ENCODE measurements at places on chromosomes 7 and 10.

DNA sequence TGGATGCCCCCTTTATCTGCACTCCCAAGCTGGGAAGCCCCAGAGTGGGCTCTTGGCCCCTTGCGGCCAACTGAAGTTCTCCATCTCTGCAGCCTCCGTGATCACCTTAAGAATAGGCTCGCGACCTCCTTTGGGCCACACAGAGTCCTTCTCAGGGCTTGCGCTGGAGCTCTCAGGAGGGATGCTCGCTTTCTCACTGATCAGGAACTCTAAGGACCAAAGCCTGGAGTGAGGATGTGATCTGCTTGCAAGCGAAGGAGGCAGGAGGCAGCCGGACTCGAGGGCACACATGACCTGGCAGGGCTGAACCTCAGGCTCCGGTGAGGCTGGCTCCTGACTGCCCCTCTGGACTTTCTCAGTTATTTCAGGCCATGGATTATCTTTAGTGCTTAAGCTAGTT, 192.1 kb upstream of the MKI67 start:
- DNase-seq = no peak

DNA sequence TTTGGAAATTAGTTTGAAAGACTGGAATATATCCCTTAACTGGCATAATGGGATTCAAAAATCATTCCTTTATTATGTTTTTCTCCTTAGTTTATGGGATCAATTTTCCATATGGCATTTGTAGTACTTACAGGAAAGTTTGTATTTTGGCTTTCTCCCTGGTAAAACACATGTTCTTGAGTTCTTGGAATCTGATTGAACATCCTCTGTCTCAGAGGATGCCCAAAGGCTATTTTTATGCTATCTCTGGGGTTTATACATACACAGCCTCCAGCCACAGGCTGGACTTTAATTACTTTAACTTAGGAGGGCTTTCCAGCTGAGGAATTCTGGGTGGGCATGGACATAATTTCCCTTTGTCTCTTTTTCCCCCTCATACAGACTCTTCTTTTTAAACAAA, 236.4 kb downstream of the HGF start:
- no peak for DNase-seq

DNA sequence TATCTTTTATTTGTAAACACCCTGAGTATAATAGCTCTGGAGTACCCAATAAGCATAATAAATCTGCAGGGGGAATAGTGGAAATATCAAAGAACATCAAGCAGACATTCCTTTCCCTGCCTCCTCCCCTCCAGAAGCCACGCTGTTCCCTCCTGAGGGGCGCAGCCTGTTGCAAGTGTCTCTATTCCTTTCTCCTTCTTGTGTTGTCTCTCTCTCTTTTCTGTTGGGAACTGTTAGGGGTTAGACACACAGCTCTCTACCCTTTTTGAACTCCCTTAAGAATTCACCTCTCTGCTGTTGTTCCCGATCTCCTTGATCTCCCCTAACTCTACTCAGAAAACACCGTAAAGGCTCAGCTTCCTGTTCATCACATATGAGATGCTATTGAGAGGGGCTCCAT, 178.0 kb upstream of the FZD1 start:
- no peak for DNase-seq

DNA sequence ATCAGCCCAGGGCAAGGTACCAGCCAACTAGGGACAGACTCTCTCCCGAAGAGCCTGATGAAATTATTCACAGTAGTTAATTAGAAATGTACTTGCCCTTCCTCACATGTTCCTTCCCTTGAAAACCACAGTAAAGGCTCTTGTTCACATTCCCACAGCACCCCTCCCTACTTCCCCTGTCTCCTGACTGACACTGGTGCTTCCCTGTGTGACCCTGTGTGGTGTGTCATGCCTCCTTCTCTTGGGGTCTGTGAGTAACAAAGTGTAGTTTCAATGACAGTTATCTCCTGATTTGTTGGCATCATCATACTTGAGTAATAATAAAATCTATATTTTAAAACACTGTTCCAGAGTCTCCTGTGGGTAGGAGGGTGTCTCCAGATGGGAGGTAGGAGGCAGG, 209.7 kb downstream of the ABCA13 start:
- DNase-seq = no peak

DNA sequence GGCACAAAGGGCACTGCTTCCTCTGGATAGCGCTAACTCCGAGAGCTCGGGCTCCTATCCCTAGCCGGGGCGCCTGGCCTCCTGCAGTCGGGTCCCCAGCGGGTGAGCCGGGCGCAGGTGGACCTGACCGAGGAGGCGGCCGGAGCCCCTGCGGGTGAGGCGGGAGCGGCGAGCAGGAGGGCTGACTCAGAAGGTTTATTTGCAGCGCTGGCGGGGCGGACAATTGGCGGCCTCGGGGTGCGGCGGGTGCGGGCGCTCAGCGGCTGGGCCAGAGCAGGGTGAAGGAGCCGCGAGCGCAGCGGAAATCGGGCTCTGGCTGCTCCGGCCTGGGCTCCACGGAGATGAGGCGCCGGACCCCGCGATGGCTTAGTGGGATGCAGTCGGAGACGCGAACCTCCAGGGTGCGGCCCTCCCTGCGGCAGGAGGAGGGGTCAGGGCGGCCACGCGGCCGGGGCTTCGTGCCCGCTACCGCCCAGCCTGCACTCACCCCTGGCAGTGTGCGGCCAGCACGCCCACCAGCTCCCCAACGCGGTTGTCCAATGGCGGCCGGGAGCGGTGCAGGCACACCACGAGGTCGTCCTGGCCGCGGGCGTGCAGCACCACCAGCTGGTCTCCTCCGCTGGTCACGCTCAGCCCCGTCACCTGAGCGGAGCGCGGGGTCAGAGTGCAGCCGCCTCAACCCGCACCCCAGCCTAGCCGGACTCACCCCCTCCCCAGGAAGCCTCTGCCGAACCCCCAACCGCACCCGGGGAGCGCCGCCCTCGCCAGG, 16.1 kb downstream of the MYO1G start:
- no peak for DNase-seq

DNA sequence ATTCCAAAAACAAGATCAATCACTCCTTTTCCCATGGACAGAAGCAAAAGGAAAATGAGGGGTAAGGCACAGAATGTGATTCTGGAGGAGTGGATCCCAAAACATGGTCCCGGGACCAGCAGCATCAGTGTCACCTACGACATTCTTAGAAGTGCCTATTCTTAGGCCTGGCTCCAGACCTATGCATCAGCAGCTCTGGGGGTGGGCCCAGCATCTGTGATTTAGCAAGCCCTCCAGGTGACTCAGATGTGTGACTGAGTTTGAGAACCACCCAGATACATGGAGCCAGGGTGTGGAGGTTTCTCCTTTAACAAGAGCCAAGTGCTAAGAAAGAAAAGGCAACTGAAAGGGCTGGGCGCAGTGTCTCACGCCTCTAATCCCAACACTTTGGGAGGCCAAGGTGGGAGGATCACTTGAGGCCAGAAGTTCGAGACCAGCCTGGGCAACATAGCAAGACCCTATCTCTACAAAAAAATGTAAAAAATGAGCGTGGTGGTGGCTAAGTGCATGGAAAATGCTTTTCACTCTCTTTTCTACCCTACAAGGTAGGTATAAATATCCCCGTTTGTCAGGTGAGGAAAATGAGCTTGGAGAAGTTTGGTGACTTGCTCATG, 17.1 kb upstream of the ARPC1A start:
- DNase-seq = no peak

GRCh38 chr7:30177965-30178364, 43.2 kb downstream of the MTURN start:
- no peak for DNase-seq

- no peak for DNase-seq
Observed at GRCh38 chr10:58464956-58465355, 47.7 kb upstream of the BICC1 start.

DNA sequence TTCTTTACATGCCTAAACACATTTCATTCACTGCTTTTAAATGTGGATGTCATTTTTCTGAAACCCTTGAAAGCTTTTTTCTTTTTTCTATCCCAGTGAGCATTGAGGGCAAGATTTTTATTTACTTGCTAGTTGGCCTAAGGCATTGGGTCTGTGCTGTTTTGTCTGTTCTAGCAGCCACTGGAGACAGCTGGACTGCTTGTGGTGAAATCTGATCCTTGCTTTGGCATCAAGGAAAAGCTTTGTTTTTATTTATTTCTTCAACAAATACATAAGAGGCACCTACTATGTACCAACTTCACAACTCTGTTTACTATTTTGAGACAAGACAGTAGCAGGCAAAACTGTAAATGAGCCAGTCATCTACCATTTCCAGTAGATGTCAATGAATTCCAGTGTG, 28.4 kb upstream of the PDLIM1 start:
- no peak for DNase-seq

- DNase-seq = no peak
Observed at GRCh38 chr10:11579885-11580284, 31.6 kb downstream of the USP6NL start.

DNA sequence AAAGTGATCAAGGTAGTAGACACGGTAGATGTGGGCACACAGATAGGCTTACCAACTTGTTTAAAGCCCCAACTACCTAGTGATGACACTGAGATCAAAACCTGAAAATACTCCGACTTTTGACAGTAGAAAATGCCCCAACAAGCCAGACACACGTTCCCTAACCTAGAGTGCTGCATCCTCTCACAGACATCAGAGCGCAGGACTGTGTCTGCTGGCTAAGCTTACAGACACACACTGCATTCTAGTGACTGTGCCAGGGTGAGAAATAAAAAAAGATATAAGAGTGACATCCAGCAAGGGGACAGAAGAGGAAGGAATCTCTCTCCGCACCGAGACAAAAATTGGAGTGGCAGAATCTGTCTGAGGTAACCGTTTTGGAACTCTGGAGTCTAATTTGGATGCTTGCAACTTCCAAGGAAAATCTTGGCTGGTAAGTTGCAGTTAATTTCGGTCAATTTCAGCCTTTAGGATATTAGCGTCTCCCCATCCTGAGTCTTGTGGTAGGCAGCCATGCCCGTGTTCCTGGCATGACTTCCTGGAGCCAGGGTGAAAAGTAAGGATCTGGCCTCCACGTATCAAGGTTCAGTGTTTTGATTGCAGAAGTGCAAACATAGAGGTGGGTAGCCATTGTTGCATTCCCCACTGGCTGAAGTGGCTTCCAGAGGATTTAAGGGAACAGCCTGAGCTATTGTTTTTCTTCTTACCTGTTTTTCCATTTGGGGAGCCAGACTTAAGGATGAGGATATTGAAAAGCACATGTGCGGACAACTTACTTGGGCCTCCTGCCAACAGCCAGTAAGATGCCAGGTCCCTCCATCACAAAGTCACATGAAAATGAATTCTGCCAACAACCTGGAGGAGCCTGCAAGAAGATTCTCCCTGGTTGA, 124.1 kb downstream of the SMURF1 start:
- no peak for DNase-seq

GRCh38 chr10:98323221-98324164, 55.5 kb upstream of the LOXL4 start:
- DNase-seq = no peak

DNA sequence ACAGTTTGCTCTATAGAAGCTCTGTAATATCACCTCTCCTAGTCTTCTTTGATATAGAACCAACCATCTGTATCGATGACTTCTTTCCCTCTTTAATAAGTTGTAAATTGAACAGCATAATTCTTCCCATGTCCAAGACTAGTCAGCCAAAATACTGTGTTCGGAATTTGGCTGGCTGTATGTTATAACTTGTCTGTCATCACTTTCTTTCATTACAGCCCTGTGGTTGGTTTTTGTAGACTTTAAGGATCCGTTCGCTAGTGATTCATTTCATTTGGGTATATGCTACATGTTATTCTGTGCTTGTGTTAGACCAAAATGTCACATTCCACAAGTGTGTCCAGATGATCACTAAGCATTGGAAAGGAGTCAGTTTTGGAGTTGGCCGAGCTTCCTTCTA, 155.4 kb upstream of the ITGB1 start:
- DNase-seq = no peak

DNA sequence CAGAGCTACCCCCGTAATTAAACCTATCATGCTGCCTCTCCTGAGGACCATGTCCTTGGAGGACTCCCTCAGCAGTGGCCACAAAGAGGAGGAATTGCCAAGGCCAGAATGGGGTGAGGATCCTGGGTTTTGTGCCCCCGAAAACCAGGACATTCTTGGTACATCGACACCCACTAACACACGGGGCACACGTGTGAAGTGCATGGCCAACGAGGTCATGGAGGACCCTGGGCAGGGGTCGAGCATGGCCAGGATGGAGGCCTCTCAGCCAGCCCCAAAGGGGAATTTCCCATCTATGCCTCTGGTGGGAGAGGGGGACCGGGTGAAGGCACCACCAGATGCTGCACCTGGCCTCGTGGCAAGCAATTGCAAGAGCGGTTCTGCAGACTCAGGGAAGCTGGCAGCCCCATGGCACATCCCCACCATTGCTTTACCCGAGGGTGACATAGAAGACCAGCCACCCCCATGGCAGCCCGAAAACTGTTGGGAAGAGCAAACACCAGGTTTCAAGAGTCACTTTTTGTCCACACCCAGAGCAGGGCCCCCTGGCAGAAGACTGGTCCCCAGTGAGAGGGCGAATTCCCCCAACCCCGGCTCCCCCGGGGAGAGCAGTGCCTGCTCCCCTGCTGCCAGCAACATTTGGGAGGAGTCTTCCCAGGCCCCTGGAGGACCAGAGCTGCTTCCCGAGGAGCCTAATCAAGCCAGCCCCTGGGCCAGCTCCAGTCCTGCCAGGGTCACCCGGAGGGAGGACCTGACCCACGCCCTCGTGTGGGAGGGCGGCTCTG, 26.4 kb downstream of the C10orf71 start:
- no peak for DNase-seq

GRCh38 chr10:45379891-45380540, 6.0 kb downstream of the ALOX5 start:
- no peak for DNase-seq

GRCh38 chr7:43193893-43194292, 81.4 kb downstream of the HECW1 start:
- no peak for DNase-seq

DNA sequence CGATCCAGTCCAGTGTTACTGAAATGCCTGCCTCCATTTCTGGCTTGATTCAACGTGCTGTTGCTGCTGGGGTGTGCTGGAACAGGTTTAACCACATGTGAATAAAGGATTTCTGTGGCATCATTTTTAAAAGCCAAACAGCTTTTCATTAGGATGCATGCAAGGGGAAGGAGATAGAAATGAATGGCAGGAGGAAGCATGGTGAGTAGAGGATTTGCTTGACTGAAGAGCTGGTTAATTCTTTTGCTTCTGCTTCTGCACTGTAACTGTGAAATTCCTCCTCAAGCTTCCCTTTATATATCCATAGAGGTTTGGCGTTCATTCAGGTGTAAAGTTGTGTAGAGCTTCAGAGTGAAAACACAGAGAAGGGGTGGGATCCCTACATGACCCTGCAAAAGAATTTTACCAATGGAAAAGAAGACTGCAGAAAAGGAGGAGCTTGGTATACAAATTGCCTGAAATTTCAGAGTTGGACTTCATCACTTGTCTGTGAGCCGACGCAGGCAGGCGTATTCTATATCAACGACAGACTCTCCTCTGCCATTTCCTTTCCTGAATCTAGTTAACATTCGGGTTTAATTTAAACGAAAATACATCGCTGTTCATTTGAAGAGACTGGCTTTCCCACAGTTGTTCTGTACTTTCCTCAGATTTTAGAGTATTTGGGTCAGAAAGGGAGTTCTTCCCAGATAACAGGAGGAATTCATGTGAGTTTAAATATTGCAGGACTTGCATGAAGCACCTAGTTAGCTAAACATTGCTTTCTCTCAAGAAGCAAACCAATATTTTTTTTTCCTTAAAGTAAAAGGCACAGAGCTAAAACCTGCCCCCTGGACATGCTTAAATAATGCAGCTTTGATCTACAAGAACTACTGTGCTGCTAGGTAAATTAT, at the start of gene SOSTDC1:
TSS of gene SOSTDC1 (minus strand) at position 270 of the 893 bp plus-strand sequence. CDS start at position 200, 70 bp downstream.
- no peak for DNase-seq
